ENCODE measurements at places on chromosomes 1 and 21.
A peak's percentile ranks its signal among the peaks of the same experiment; 100 is the strongest.

- H3K4me1 ChIP-seq, result peaks cover 1% of the 10 kb centered on the region
- no peaks in the 10 kb centered on the region for H3K36me3 ChIP-seq
- H3K4me3 ChIP-seq, result no peak overlapping the region
- no peaks in the 10 kb centered on the region for H3K27me3 ChIP-seq
- H3K27ac ChIP-seq, result no peak overlapping the region
Observed at GRCh38 chr1:66291531-66291864, 242.5 kb upstream of the SGIP1 start.

DNA sequence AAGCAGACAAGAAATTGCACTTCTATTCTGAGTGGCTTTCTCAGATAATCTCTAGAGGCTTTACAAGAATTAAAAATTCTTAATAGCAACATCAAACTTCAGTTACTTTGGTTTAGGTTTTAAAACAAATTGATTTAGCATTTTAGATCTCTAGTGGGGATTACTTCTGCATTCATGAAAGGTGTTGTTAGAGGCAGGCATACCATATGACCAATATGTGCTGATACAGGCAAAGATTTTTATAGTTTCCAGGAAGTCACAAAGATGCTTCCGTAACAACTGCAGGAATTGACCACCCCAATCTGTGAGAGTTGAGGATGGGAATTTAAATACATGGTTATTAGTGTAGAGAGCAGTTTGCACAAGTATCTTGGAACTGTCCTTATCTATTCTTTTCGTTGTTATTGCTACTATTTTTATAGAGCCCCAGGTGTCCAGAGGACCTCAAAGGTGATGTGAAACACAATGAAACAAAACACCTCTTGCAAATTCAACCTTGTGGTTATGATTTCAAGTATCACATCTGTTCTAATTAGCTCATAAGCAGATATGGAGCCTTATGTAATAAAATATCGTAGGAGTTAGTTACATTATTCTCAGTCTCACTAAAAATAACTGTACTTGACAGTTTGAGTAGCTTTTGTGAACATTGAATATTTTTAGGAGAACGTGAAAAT lies 512.7 kb upstream of the ADGRL4 start:
- no peak for DNase-seq
- no peaks in the 10 kb centered on the region for H3K36me3 ChIP-seq
- H3K4me1 ChIP-seq, result no peaks in the 10 kb centered on the region
- no peak overlapping the region for H3K4me3 ChIP-seq
- no peak overlapping the region for H3K27ac ChIP-seq

DNA sequence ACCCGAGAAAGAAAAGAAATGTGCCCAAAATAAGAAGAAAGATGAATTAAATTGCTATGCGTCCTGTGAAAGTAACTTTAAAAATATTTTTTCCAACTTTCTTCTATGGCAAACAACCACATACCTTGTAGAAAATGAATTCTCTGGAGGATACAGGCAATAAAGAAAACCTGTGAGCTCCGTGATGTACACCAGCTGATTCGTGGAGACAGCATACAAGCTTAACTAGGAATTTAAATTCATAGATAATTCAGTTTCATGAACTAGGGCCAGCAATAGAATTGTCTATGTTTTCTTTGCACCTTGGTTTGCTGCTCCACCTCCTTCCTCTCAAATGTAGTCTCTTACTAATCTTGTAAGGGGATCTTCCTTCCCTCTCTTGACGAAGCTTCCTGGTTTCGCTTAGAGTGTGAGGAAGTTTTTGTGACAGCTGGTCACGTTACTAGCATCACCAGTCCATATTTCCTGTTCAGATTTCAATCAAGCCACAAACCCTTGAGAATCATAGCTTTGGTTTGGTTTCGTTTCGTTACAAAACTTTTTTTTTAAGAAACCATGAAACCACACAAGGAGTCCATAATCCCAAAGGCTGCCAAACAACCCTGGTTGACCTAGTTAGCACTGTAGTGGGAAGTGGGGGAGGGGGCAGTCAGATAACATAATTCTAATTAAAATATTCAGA lies 35.8 kb downstream of the GREM2 start:
- H3K36me3 ChIP-seq, result no peaks in the 10 kb centered on the region
- peak overlapping the region; percentile 23 for H3K27ac ChIP-seq
- H3K27me3 ChIP-seq, result no peaks in the 10 kb centered on the region
- DNase-seq, result peak; percentile 9

DNA sequence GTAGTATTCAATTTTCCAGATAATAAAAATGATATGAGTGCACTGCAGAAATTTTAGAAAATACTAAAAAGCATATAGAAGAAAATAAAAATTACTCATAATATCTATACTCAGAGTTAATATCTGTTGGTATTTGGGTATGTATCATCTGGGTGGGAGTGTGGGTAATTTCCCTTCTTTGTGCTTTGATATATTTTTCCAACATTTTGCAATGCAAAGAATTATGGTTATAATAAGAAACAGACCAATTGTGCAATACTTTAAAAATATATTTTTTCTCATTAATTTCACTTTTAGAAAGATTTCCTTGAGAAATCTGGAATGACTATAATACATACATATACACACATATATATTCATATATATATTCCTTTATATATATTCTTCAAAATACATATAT lies 665.7 kb downstream of the ADGRL2 start:
- H3K27ac ChIP-seq, result no peak overlapping the region
- H3K4me1 ChIP-seq, result no peaks in the 10 kb centered on the region
- H3K27me3 ChIP-seq, result no peaks in the 10 kb centered on the region
- H3K36me3 ChIP-seq, result no peaks in the 10 kb centered on the region

DNA sequence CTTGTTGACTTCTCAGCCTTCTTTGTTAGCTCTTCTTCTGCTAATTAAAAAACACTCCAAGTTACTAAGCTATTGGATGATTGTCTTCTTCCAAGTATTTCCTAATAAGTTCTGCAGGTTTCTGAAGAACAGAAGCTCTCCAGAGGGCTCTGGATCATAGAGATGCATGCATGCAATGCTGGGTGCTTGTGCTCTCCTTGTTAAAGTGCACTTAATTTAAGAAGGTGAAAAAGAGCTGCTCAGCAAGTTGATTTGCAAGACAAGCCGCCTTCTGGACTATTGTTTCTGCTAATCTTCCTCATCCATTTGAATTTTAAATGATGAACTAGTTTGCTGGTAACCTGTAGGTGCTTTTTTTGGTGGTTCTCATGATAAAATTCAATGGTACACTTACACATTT lies 16.1 kb downstream of the RRP15 start:
- DNase-seq, result no peak
- H3K36me3 ChIP-seq, result peaks cover 36% of the 10 kb centered on the region
- no peak overlapping the region for H3K4me3 ChIP-seq
- H3K27ac ChIP-seq, result no peak overlapping the region

DNA sequence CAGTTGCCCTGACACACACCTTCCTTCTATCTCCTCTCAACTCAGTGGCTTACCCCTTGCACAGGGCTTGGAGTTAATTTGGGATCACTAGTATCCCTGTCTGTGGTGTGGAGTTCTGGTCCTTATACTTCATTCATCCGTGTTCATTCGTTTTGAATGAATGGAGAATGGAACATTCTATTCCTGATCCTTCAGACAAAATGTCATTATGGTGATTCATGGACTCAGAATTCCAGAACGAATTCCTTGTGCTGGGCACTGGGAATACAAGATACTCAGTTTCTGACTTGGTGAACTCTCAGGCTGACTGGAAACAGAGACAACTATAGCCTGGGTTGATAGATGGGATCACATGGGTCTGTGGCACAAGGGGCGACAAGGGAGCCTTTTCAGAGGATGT lies 49.9 kb upstream of the TRABD2B start:
- H3K27me3 ChIP-seq, result peaks cover 3% of the 10 kb centered on the region
- no peak for DNase-seq
- H3K4me3 ChIP-seq, result no peak overlapping the region
- no peaks in the 10 kb centered on the region for H3K36me3 ChIP-seq
- H3K27ac ChIP-seq, result no peak overlapping the region

DNA sequence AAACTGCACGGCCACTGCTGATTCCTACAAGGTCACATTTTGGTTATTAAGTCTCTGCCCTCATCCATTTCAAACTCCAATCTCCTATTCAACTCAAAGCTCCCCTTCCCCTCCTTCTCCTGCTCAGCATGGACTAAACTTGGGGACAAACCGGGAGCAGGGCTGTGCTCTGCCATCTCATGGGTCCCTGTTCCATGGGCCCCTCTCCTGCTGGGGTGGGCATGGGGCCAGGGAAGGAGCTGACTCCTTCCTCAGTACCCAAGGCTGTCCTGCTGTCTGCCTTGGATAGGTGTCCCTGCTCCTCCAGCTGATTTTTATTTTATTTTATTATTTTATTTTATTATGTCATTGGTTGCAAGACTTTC lies 27.1 kb downstream of the TNNT2 start:
- no peaks in the 10 kb centered on the region for H3K4me1 ChIP-seq
- H3K4me3 ChIP-seq, result no peak overlapping the region
- H3K27ac ChIP-seq, result no peak overlapping the region
- peaks cover 18% of the 10 kb centered on the region for H3K27me3 ChIP-seq

DNA sequence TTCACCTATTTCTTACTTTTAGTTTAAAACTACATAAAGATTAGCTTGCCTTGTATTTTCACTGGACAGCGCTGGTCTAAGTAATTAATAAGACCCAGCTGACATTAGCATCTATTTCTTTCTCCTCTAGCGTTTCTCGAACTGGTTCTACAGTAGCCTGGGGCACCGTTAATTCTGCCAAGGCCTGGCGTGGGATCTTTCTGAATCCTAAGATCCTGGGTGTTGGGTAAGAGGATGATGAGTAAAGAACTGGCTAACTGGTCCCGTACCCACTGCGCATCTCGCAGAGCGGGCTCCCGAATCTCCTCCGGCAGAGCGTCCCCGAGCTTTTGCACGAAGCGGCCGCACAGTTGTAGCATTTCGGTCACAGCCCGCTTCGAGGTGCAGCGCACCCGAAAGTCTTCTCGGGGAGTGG lies 309 bp downstream of the NSL1 start:
- peak overlapping the region; percentile 71 for H3K4me3 ChIP-seq
- peak overlapping the region; percentile 73 for H3K27ac ChIP-seq
- H3K27me3 ChIP-seq, result no peaks in the 10 kb centered on the region
- no peak for DNase-seq
- peaks cover 17% of the 10 kb centered on the region for H3K36me3 ChIP-seq
- H3K4me1 ChIP-seq, result peaks cover 31% of the 10 kb centered on the region

DNA sequence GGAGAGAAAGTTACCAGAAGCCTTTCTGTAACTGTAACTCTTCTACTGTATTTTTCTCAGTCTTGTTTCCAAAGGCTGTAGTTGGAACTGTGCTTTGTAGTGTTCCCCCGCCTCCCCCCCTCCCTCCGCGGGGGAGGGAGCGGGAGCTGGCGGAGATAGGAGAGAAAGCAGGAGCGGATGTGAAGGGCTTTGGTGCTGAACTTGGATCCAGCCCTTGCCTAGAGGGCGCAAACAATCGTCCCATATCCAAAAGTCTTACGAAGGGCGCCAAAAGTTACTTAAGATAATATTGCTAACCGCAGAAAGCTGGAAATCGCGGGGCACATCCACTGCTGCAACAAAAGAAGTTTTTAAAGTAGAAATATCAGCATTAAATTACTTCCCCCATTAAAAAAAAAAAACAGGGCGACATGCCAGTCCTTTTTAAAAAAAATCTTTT lies 2.4 kb upstream of the NFIA start:
- H3K4me3 ChIP-seq, result peak overlapping the region; percentile 6
- no peak overlapping the region for H3K27ac ChIP-seq
- DNase-seq, result no peak
- H3K27me3 ChIP-seq, result no peaks in the 10 kb centered on the region
- peaks cover 41% of the 10 kb centered on the region for H3K4me1 ChIP-seq

- peak overlapping the region; percentile 79 for H3K4me3 ChIP-seq
- peak overlapping the region; percentile 92 for H3K27ac ChIP-seq
- no peaks in the 10 kb centered on the region for H3K36me3 ChIP-seq
Observed at GRCh38 chr1:225466848-225467192, 39.0 kb upstream of the LBR start.

DNA sequence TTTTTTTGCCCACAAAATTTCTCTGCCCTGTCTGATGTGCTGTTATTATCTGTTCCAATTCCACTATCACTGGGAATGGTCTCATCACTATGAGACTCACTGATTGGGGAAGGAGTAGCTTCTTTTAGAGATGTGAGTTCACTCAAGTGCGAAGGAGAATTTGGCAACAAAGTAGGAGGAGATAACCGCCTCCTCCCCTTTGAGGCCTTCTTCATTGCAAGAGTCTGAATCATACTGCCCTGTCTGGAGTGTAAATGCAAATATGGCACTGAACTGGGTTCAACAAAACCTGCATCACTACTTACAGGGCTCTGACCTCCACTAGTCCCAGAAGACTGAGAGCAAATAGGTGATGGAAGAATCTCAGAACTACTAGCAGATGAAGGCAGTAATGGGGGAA lies 83.4 kb downstream of the ASH1L start:
- H3K4me3 ChIP-seq, result no peak overlapping the region
- no peak for DNase-seq
- H3K27me3 ChIP-seq, result no peaks in the 10 kb centered on the region

- H3K27me3 ChIP-seq, result no peaks in the 10 kb centered on the region
- peaks cover 7% of the 10 kb centered on the region for H3K36me3 ChIP-seq
- peak overlapping the region; percentile 28 for H3K4me3 ChIP-seq
- H3K4me1 ChIP-seq, result peaks cover 46% of the 10 kb centered on the region
Observed at GRCh38 chr1:100927276-100927675, 31.4 kb downstream of the SLC30A7 start.

DNA sequence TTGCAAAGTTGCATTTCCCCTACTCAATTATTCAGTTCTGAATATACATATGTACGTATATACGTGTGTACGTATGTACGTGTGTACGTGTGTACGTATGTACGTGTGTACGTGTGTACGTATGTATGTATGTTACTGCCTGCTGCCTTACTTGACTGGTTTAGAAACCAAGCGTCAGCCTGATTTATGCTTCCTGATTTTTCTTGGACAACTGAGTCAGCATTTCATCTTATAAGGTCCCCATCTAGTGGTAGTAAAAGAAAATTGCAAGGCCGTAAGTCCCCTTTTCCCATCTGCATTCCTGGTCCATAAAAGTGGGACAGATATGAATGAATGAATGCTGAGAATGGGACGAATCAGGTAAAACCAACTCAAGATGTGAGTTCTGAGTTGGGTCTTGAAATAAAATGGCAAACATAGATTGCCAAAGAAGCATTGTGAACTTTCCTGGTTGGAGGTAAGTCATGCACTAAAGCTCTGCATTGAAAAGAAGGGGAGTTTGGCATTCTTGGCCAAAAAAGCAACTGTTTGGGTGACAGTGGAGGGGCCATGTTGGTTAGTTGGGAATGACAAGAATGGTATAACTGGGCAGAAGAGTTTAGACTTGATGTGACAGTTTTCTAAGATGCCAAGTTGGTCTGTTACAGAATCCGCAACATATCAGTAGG lies 76.4 kb upstream of the DNAH14 start:
- DNase-seq, result peak; percentile 3
- no peaks in the 10 kb centered on the region for H3K4me1 ChIP-seq
- H3K4me3 ChIP-seq, result no peak overlapping the region
- no peaks in the 10 kb centered on the region for H3K36me3 ChIP-seq
- H3K27ac ChIP-seq, result no peak overlapping the region
- no peaks in the 10 kb centered on the region for H3K27me3 ChIP-seq

DNA sequence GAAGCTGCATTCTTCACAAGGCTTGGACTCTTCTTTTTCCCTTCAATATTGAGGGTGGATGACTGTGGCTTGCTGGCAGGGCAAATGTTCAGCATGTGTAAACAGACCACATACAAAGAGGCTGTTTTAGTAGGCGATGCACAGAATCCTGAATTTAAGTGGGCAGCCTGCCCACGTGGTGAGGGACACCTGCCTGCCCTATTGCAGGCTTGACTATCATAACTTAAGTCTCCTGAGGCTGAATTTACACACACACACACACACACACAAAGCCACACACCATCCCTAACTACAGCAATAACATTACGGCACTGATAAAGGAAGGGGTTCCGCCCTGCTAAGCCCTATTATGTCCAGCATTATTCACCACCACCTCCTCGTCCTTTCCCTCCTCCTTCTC lies 15.9 kb downstream of the SYT2 start:
- H3K4me3 ChIP-seq, result no peak overlapping the region
- peaks cover 10% of the 10 kb centered on the region for H3K27me3 ChIP-seq
- no peak for DNase-seq
- peaks cover 4% of the 10 kb centered on the region for H3K4me1 ChIP-seq
- no peak overlapping the region for H3K27ac ChIP-seq
